ENCODE measurements at places on chromosomes 3 and 15.
A peak's percentile ranks its signal among the peaks of the same experiment; 100 is the strongest.

GRCh38 chr15:77682564-77682963, 49.9 kb upstream of the LINGO1 start:
- H3K27ac ChIP-seq = no peak overlapping the region
- no peaks in the 10 kb centered on the region for H3K4me1 ChIP-seq
- peaks cover 83% of the 10 kb centered on the region for H3K27me3 ChIP-seq
- no peak overlapping the region for H3K4me3 ChIP-seq
- no peak for DNase-seq

GRCh38 chr15:37015035-37015434, 85.3 kb downstream of the MEIS2 start:
- no peaks in the 10 kb centered on the region for H3K36me3 ChIP-seq
- no peak overlapping the region for H3K4me3 ChIP-seq
- H3K4me1 ChIP-seq = no peaks in the 10 kb centered on the region
- H3K27me3 ChIP-seq = peaks cover 8% of the 10 kb centered on the region
- DNase-seq = no peak
- no peak overlapping the region for H3K27ac ChIP-seq

DNA sequence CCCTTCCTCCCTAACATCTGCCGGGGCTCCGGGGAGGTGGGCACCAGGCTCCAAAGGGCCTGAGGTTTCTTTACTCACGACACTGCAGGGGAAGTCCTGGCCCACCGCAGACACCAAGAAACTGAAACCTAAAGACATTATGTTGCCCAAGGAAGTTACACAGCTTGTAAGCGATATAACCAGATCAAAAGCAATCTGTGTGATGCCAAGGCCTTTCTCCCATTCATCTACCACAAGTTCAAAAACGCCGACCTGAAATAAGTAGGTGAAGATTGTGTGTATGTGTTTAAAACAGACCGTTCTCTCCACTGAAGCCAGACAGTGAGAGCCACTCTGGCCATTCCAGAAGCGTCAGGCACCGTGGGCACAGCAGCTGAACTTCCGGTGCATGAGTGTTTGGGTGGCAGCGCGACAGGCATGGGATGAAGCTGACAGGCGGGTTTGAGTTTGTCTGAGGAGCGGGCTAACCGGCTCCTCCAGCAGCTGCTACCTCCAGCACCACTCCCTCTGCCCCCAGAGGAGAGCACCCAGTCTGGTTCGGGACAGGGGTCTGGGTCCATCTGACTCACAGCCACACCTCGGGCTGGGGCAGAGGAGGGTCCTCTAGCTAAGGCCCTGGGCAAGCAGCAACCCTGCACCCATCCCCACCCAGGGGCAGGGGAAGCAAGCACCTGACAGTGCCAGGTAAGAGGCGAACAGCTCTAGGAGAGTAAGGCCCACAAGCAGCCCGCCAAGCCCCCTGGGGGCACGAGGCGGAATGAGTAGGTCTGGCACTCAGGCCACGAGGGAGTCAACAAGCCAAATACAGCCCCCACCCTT, 1.3 kb downstream of the TNK2 start:
- no peaks in the 10 kb centered on the region for H3K27me3 ChIP-seq
- H3K4me3 ChIP-seq = peak overlapping the region; percentile 94
- H3K4me1 ChIP-seq = peaks cover 29% of the 10 kb centered on the region
- DNase-seq = peak; percentile 79
- H3K27ac ChIP-seq = peak overlapping the region; percentile 99

GRCh38 chr3:153087595-153088566, 74.1 kb upstream of the RAP2B start:
- H3K4me1 ChIP-seq = peaks cover 2% of the 10 kb centered on the region
- no peaks in the 10 kb centered on the region for H3K36me3 ChIP-seq
- H3K4me3 ChIP-seq = no peak overlapping the region

GRCh38 chr3:127273206-127273605, 14.6 kb downstream of the PRR20G start:
- no peaks in the 10 kb centered on the region for H3K36me3 ChIP-seq
- H3K27ac ChIP-seq = no peak overlapping the region
- peaks cover 15% of the 10 kb centered on the region for H3K27me3 ChIP-seq
- DNase-seq = no peak
- no peak overlapping the region for H3K4me3 ChIP-seq

GRCh38 chr15:74123131-74123429, 7.3 kb upstream of the ISLR2 start:
- DNase-seq = no peak
- no peak overlapping the region for H3K4me3 ChIP-seq
- no peak overlapping the region for H3K27ac ChIP-seq
- H3K36me3 ChIP-seq = no peaks in the 10 kb centered on the region
- peaks cover 60% of the 10 kb centered on the region for H3K27me3 ChIP-seq
- no peaks in the 10 kb centered on the region for H3K4me1 ChIP-seq

- H3K4me3 ChIP-seq = no peak overlapping the region
- DNase-seq = no peak
- no peaks in the 10 kb centered on the region for H3K27me3 ChIP-seq
- H3K4me1 ChIP-seq = peaks cover 5% of the 10 kb centered on the region
These were observed 427.4 kb downstream of the LPP start for GRCh38 chr3:188581365-188581764.

DNA sequence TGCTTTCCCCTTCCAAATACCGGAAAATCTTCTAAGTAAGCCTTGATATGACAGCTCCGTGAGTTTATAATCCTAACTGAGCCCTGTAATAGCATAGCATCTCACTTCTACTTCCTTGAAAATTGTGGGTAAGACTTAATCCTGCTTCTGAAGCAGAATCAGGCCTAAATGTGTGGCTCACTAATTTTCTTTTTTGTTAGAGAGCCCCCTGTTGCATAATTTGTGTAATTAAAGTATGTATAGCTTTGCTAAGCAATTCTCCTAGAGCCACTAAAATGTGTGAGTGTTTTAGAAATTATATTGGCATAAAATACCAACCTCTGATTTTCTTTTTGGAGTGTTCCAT, 304.4 kb downstream of the FGF12 start:
- no peak overlapping the region for H3K4me3 ChIP-seq
- no peaks in the 10 kb centered on the region for H3K36me3 ChIP-seq
- no peak for DNase-seq
- H3K27ac ChIP-seq = no peak overlapping the region
- no peaks in the 10 kb centered on the region for H3K27me3 ChIP-seq

GRCh38 chr15:66713843-66714508, 11.9 kb downstream of the SMAD6 start:
- H3K36me3 ChIP-seq = peaks cover 3% of the 10 kb centered on the region
- H3K27ac ChIP-seq = no peak overlapping the region
- peaks cover 13% of the 10 kb centered on the region for H3K27me3 ChIP-seq
- DNase-seq = no peak

DNA sequence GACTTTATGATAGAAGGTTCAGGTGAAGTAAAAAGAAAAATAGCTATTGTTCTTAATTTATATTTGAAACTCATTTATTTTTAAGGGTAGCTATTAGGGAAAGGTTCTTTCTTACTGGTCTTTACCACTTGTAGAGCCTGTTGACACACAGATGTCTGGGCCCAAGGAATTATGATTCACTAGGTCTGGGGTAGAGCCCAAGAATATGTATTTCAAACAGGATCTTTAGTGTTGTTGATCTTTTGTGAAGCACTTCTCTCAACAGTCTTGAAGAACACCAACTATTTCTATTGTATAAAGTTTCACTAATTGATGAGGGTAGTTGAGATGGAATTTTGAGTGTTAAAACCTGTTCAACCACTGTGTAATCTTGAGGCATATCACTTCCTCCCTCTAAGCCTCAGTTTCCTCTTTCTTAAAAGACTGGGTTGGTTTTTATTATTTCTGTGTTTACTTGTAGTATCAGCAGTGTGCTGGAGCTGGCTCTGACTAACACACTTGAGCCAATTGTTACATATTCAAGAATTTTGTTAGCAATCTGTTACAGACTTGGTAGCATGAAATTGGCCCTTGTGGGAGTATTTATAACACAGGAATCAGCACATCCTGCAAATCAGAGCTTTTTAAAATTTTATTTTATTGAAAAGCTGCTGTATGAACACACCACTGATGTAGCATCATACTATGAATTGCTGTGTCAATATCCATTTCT, 155.9 kb downstream of the RBMS3 start:
- no peak overlapping the region for H3K4me3 ChIP-seq
- H3K27me3 ChIP-seq = no peaks in the 10 kb centered on the region
- H3K27ac ChIP-seq = no peak overlapping the region
- DNase-seq = no peak

DNA sequence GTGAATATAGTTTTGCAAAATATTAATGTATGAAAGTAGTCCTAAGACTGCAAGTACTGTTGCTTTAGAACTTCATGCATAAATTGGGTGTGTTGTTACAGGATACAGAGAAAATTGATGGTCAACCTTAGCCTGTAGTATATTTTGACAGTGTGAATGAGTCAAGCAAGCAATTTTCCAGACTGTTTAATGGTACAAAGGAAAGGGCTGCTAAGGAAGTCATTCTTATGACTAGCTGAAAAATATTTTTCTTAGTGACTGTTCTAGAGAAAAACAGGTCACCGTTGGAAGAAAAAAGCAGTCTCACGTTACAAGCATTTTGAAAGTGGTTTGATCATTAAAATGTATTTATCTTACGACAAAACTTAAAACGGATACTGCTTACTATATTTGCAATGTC, 49.2 kb downstream of the MBNL1 start:
- no peak for DNase-seq
- no peak overlapping the region for H3K4me3 ChIP-seq
- H3K27ac ChIP-seq = peak overlapping the region; percentile 46

DNA sequence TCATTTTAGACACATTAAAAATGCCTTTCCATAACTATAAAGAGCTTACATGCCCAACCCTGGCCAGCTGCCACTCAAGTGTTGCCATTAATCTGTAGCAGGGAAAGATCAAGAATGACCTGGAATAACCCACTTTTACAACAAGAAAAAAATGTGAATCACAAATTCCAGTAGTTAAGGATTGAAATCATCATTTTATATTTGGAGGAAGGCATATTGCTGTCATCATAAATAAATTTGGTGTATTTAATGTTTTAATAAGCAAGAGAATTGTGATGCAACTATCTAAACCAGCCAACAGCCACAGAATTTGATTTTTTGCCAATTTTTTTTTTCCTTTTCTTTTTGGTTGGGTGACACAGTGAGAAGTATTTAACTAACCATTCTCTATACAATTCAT, 240.0 kb upstream of the SEMA6D start:
- DNase-seq = no peak
- H3K27me3 ChIP-seq = no peaks in the 10 kb centered on the region
- no peak overlapping the region for H3K27ac ChIP-seq
- H3K4me3 ChIP-seq = no peak overlapping the region
- H3K4me1 ChIP-seq = no peaks in the 10 kb centered on the region

- H3K4me1 ChIP-seq = peaks cover 10% of the 10 kb centered on the region
- H3K36me3 ChIP-seq = no peaks in the 10 kb centered on the region
- H3K27ac ChIP-seq = no peak overlapping the region
- DNase-seq = no peak
- H3K27me3 ChIP-seq = peaks cover 42% of the 10 kb centered on the region
These were observed 1.9 kb upstream of the NLGN1 start for GRCh38 chr3:173395412-173396181.

- H3K4me1 ChIP-seq = peaks cover 25% of the 10 kb centered on the region
- DNase-seq = no peak
- peak overlapping the region; percentile 60 for H3K27ac ChIP-seq
- H3K27me3 ChIP-seq = no peaks in the 10 kb centered on the region
- no peak overlapping the region for H3K4me3 ChIP-seq
These were observed 68.4 kb downstream of the SLC12A8 start for GRCh38 chr3:125143982-125144652.
